ENCODE measurements at places on chromosomes 16 and 17.

DNA sequence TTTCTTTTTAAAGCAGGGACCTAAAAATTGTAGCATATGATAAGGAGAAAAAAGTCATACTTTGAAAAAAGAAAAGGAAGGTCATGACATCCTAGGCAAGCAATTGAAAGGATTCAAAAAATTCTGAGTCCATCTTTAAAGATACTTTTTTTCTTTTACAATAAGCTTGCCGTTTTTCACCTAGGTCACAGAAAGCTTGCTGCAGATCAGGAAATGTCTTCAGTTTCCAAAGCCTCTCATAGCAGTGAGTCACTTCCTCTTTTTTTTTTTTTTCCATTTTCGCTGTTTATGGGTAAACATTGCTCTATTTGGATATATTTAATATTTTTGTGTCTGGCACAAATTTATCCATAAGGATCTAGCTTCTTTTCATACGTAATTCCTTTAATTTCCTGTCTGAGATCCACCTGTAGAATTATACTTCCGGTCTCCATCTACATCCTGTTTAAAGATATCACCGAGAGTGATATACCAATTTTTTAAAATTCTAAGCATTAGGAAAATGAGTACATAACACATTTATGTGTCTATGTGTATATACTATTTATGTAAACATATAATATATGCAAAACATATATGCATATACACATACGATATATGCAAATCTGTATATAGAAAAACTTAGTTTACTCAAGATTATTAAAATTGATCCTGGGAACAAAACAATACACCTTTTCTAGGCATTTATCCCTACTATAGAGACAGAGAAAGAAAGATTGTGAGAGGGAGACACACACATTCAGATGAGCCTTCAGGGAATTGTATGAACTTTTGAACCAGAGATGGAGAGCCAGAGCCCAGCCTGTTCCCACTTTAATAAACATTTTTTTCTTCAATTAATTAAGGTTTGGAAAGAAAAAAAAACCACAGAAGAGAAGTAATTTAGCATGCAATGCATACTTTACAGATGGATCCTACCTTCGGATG is 134.4 kb downstream of the SKAP1 start:
- DNase-seq = peak; percentile 81

DNA sequence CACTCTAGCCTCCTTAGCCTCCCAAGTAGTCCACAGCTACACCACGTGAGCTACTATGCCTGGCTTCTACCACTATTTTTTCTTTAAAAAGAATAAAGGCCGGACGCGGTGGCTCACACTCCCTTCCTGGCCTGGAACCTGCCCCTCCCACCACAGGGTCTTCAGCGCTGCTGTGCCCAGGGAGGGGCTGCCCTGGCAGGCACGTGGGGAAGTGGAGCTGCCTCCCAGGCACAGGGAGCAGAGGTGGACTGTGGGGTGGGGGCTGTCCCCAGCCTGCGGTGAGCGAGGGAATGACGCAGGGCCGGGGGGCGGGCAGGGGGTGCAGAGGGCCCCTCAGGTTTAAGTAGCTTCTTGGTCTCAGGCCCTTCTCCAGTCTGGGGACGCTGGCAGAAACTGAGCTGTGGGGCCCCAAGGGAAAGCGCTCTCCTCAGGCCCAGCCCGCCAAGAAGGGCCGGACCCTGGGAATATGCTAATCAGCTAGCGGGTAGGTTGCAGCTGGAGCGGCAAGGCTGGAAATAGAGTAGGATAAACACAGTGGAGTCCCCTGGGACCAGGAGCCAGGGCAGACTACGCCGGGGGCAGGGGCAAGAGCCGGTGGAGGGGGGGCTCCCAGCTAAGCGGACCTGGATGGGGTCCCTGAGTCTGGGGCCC is 46.8 kb downstream of the TIMM22 start:
- DNase-seq = no peak

- peak; percentile 96 for DNase-seq
Observed at GRCh38 chr17:43367737-43368242, 31.0 kb upstream of the ARL4D start.

GRCh38 chr17:80813318-80813717 is 178.3 kb upstream of the CHMP6 start:
- no peak for DNase-seq

- DNase-seq = peak; percentile 25
Observed at GRCh38 chr16:83933885-83934683, 19.0 kb upstream of the OSGIN1 start.

DNA sequence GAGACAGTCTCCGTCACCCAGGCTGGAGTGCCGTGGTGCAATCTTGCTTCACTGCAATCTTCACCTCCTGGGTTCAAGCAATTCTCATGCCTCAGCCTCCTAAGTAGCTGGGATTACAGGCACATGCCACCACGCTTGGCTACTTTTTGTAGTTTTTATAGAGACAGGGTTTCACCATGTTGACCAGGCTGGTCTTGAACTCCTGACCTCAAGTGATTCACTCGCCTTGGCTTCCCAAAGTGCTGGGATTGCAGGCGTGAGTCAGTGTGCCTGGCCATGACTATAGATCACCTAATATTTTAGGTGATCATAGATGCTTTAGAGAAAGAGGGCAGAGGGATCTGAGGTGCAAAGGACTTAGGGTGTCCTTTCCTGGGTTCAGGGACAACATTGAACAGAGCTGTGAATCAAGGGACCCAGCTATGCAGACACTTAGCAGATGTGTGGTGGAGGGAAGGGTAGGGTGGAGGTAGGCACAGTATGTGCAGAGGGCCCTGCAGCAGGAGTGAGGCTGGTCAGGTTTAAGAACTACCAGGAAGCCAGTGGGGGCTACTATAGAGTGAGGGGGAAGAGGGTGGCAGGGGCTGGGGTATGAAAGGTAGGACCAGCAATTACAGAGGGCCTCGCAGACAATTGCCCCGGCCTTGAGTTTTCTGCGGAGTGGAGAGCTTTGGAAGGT is 116.5 kb downstream of the CMIP start:
- no peak for DNase-seq

DNA sequence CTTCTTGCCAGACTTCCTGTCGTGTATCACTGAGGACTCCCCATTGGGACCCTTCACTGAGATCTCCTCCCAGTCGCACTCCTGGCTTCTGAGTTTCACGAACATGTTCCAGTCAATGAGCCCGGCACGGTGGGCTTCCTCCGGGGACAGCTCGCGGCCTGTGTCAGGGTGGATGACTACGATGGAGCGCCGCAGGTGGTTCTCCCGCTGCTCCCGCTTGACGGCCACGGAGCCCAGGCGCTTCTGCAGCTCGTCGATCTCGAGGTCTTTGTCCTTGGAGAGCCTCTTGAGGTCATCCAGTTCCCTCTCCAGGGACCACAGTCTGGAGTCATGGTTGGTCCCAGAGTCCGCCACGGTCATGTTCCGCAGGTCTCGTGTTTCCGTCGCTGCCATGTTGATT is 36.2 kb downstream of the UBN1 start:
- DNase-seq = no peak

- peak; percentile 14 for DNase-seq
Observed at GRCh38 chr16:31477220-31478216, 5.4 kb upstream of the SLC5A2 start.

DNA sequence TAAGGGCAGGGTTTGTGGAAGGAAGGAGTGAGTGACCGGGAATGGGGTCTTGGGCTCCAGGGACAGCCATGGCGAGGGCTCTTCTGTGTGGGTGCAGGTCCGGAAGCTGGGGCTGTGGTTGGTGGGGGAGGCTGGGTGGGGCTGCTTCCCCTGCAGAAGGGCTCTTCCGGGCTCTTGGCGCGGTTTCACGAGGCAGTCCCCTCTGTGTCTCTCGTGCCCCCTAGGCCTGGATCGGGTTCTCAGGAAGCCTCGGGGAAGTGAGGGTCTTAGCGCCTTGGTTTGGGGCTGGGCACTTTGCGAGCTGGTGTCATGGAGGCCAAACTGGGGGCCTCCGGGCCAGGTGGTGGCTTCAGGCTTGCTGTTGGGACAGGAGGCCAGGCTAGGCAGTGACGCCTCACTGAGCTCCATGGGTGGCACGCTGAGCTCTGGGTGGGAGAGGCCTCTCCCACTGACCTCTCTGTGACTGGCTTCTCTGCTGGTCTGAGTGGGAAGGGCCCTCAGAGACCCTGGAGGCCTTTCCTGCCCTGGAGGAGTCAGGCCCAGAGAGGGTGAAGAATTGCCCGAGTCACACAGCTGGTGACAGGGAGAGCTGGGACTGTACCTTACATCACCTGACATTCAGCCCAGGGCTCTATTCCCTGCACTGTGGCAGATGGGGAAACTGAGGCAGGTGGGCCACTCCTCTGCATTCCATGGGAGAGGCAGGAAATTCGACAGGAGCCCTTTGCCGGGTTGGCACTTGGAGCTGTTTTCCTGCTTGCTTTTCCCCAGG is 8.2 kb downstream of the ADCY7 start:
- DNase-seq = peak; percentile 55

- no peak for DNase-seq
Observed at GRCh38 chr17:7884581-7885366, 3.8 kb upstream of the CHD3 start.

GRCh38 chr17:77329741-77330531 is 189.2 kb downstream of the SEC14L1 start:
- no peak for DNase-seq

GRCh38 chr17:59409336-59410048 is 78.0 kb downstream of the YPEL2 start:
- no peak for DNase-seq

- DNase-seq = no peak
Observed at GRCh38 chr16:56614549-56614991, 6.2 kb downstream of the MT2A start.
